NCI-H524 (cell line): ENCODE measurements at places on chromosomes 11 and 22.

DNA sequence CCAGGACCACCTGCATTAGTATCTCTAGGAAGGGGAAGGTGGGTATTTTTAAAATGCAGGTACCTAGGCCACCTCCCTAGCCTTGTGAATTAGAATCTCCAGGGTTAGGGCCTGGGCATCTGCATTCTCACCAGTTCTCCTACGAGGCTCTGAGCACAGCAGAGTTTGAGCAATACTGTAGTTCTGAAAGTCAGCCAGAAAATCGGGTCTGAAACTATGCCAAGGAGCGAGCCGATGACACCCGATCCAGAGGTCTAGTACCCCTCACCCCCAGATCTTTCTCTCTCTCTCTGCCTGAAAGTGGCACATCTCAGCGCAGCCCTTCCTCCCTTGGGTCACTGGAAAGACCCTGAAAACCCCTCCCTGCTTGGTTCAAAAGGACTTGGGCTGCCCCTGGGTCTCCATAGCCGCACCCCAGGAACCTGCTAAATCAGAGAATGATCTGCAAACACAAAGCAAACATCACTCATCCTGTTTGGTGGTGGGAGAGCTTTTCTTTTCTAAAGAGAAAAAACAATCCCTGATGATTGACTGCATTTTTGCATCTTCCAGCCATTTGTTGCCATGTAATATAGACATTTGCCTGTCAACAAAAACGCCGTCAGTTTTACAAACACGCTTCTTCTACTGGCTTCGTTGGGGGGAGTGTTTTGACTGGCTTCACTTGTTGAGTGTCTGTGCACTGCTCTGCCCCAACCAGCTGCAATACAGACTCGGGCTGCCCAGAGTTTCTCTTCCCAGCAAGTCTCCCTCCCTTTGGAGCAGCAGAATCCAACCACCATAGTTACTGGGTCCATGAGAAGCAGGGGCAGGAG lies 229.9 kb downstream of the MN1 start:
- DNase-seq = no peak

DNA sequence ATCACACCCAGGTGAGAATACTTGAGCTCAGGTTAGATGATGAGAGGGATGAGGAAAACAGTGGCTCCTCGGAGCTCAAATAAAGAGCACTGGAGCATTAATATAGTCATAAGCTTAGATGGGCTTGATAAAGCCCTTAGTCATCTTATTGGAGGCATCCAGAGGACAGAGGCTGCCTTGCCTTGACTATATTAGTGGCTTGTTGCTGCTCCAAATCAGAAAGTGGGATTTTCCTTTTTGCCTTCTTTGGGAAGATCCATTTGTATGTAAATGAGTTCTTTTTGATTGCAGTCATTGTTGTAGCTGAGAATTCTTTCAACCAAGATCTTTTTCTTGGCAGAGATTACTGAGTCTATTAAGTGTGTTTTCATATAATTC lies 18.9 kb downstream of the ADM start:
- no peak for DNase-seq

- no peak for DNase-seq
Observed at GRCh38 chr11:30983776-30984441, 385.6 kb downstream of the DCDC1 start.

- DNase-seq = no peak
Observed at GRCh38 chr22:23481369-23481768, 98.7 kb downstream of the IGLL1 start.

- no peak for DNase-seq
Observed at GRCh38 chr11:128269466-128269865, 317.9 kb downstream of the ETS1 start.

DNA sequence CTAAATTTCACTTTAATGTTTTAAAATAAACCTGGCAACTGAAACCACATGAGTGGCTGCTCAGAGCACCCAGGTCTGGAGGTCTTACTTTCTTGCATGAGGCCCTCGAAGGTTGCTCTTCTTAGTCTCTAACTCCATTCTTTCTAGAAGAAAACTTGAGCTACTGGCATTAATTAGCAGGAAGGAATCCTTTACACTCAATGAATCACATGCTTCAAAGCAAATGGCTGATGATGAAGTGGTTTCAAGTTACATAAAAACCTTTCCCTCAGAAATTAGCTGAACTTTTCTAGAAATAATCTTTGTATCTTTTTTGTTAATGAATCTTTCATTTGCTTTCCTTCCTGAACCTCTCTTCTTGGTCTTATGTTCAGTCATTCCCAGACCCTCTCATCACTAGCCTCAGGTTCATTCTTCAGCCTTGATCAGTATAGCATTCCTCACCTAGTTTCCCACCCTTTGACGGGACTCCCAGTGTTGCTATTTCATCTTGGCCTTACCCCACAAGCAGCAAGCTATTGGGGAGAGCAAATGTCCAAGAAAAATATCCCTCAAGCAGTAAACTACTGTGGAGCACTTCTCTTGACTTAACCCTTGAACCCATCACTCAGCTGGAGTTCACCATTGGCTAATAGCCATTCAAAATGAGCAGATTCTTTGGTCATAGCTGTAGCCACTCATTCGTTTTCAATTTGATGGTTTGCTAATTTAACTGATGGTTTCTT lies 75.1 kb downstream of the INSC start:
- no peak for DNase-seq
